ENCODE measurements at places on chromosomes 13 and 19.

- no peak for DNase-seq
Measured at GRCh38 chr19:28351761-28352160, 861.2 kb downstream of the UQCRFS1 start.

GRCh38 chr19:39401549-39402345 lies 4.9 kb upstream of the ZFP36 start:
- peak; percentile 53 for DNase-seq

DNA sequence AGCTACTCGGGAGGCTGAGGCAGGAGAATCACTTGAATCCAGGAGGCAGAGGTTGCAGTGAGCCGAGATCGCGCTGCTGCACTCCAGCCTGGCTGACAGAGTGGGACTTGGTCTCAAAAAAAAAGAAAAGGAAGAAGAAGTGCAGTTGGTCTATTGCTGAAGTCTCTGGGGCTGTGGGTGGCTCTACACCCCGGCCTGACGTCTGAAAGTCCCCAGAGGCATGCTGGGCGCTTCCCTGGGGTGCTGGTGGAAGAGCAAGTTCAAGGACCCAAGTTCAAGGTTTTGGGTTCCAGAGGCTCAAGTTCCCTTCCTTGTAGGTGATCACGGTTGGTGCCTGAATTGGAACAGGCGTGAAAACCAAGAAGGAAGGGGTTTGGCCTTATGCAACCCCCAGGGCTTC lies 3.8 kb downstream of the HCN2 start:
- no peak for DNase-seq

DNA sequence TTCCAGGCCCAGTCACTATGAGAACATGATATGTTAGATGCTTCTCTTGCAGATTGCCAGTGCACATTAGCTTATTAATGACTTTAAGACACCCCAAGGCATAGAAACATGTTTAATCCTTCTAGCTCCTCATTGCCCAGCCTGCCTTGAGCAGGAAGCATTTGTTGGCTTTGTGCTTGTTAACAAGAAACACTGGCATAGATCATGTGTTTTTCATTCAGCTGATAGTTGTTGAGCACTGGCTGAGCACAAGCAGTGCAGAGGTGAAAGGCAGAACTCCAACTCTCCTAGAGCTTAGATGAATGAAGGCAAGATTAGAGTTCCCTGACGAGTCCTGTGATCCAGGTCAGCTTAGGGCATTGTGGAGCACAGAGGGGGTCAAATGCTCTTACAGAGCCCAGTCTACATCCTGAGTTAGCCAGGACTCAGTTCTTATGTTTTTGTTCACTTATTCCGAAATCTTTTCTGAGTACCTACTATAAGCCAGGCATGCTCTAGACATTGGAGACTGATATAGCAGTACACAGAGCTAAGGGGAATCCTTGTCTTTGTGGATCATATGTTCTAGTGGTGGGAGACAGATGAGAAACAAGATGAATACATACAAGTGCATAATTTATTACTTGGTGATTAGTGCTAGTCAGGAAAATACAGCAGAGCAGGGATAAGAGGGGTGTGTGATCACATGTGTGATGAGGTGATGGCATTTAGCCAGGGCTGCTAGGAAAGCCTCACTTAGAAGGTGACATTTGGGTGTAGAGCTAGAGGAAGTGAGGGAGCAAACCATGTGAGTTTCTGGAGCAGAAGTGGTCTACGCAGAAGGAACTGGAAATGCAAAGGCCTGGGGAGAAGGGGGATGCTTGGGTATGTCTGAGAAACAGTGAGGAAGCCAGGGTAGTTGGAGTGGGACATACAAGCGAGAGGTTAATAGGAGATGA lies 101.2 kb downstream of the WASF3 start:
- peak; percentile 8 for DNase-seq

GRCh38 chr19:33064792-33065550 lies at the start of gene RHPN2:
RHPN2 (minus strand) TSS chr19:33064888; CDS start chr19:33064852, 36 bp downstream.
- DNase-seq = peak; percentile 57

DNA sequence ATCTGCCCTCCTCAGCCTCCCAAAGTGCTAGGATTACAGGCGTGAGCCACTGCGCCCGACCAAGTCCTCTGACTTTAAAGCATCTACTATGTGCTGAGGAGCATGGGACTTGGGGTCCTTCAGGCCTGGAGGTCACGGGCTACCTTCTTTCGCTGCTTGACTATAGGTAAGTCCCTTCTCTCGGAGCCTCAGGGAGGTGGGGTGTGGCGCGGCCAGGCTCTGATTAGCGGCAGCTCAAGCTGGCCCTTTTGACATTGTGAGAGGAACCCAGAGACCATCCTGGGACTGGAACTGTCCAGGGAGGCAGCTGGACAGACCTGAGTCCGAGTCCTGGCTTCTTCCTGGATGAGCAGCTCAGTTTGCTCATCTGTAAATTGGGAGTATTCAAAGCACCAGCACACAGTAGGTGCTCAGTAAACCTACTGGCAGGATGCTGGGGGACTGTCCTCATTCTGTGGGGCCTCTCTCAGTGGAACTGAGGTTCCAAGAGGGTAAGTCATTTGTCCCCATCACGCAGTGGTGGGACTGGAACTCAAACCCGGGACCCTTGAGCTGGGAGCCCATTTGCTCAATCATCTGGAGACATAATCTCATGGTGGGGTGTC lies 780 bp downstream of the FCER2 start:
- no peak for DNase-seq

DNA sequence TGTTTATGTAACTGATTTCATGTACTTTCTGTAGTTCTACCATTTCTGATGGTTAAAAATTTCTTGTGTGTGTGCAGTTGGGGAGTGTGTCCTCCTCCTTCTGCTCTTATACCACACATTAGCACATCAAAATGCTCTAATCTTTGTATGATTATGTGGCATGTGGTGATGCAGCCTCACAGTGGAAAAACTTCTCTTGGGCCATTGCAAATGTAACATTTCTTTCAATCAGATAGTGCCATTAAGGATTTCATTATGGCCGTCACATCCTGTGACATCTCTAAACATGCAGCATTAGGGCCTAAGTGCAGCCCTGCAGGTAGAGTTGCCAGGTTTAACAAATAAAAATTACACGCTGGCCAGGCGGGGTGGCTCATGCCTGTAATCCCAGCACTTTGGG lies 24.9 kb upstream of the ALOX5AP start:
- no peak for DNase-seq

DNA sequence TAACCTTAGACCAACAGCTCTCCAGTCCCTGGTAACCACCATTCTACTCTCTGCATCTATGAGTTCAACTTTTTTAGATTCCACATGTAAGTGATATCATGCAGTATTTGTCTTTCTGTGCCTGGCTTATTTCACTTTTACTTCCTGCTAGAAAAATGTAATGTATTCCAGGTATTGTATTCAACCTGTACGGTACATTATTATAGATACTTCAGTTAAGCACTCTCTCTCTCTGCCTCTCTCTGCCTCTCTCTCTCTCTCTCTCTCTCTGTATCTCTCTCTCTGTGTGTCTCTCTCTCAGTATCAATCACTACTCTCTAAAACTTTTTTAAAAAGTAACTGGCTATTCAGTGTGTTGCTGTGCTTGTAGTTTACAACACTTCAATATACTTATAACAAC lies 8.4 kb downstream of the DACH1 start:
- DNase-seq = no peak

DNA sequence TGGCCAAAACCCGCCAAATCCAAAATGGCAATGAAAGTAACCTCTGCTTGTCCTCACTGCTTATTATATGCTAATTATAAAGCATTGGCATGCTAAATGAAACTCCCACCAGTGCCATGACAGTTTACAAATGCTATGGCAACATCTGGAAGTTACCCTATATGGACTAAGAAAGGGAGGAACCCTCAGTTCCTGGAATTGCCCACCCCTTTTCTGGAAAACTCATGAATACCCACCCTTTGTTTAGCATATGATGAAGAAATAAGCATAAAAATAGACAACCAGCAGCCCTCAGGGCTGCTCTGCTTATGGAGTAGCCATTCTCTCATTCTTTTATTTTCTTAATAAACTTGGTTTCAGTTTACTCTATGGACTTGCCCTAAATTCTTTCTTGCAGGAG lies 269.8 kb downstream of the OLFM4 start:
- no peak for DNase-seq
